Lower lobe of right lung (tissue), 2 donors: ENCODE measurements at places on chromosomes 3 and 15.

GRCh38 chr3:13966302-13966701 is 86.4 kb upstream of the WNT7A start:
- no peak for DNase-seq

DNA sequence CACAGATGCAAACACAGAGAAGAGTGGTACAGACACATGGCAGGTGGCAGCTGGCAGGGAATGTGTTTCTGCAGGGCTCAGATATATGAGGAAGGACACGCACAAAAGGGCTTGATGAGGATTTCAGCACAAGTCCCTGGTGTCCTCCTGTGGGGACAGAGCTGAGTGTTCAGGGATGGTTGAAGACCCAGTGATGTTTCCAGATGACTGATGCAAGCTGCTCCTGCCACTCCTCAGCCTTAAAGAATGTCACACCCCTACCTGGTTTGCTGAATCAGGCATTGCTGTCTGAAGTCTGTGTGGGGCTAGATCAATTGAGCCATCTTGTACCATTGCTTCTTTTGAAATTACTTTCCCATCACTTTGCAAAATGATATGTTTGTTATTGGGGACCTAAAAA is 40.2 kb downstream of the TNFAIP8L3 start:
- DNase-seq = no peak

GRCh38 chr15:43702701-43703424 is 9.2 kb downstream of the CKMT1A start:
- DNase-seq = no peak

GRCh38 chr3:182596676-182597410 is 196.5 kb upstream of the ATP11B start:
- DNase-seq = no peak

DNA sequence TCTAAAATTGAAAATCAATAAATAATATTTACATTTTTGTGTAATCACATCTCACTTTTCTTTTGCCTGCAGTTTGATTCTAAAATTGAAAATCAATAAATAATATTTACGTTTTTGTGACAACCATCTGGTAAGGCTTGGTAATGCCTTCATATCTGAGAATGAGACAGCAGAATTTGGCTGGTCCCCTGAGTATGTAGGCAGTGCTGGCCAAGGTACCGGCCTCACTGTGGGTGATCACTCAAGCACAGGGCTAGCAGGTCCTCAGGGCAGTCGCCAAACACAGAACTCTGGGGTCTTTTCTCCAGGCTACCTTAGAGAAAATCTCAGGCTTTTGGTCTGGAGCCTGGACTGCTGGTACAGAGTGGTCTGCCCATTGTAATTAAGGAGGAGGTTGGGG is 26.2 kb downstream of the RTP3 start:
- DNase-seq = no peak

DNA sequence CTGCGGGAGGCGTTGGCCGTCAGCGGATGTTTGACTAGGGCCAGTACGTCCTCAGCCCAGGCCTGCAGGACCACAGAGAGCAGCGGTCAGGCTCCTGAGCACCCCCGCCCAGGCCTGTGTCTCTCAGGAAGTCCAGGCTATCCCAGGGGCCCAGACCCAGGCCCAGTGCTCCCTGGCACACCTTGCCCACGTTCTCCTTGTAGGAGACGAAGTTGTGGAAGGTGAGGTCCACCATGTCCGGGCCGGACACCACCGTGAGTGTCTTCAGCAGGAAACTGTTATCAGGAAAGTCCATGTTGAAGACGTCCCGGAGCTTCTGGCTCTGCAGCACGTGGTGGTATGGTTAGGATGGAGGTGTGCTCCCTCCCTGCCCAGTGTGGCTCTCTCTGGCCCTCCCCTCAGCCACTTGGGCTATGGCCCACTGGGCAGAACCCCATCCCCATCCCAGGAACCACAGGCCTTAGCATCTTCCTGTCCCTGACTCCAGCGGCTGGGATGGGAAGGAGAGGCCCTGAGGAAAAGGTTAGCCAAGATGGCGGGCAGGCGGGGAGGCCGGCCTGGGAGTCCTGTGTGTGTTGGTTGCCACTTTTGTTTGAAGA is 5.3 kb downstream of the PLCB2 start:
- DNase-seq = no peak

DNA sequence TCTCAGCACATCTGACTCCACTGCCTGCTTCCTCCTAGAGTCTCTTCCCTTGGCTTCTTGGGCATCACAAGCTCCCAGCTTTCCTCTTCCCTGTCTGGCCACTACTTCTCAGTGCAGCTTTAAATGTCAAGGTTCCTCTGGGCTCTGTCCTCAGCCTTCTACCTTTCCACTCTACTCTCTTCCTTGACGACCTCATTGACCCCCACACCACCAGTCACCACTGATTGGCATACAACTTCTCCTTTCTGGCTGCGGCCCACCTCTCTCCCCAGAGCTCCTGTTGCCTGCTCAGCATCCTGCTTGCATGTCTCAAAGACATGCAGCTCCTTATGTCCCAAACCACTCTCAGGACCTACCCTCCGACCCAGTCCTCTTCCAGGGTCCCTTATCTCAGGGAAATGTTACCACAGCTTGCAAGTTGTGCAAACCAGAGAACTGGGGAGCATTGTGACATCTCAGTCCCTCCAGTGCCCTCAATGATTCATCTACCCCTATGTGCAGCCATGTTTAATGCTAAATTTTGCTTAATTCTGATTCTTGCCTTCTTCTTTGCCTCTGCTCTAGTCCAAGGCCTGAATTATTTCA is 49.9 kb downstream of the TRPM1 start:
- no peak for DNase-seq

DNA sequence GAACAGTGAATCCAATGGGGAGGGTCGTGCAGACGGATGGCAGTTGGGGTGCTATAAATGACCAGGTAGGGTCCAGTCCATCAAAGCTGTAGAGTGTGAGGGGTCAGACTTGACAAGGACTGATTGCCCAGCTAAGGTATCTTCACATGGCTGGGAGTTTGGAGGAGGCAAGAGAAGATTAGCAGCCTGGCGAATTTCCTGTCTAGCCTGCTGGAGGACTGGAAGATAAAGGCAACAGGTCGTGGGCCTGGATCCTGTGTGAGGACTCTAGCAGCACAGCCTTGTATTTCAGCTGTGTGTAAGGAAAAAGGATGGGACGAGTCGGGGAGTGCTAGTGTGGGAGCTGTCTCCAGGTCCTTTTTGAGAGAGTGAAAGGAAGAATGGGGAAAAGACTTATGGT is 17.6 kb downstream of the CCR5AS start:
- DNase-seq = no peak

GRCh38 chr3:170499562-170500156 is 81.0 kb downstream of the CLDN11 start:
- no peak for DNase-seq

- no peak for DNase-seq
These were observed 8.8 kb downstream of the CAMK1 start for GRCh38 chr3:9760779-9761505.

DNA sequence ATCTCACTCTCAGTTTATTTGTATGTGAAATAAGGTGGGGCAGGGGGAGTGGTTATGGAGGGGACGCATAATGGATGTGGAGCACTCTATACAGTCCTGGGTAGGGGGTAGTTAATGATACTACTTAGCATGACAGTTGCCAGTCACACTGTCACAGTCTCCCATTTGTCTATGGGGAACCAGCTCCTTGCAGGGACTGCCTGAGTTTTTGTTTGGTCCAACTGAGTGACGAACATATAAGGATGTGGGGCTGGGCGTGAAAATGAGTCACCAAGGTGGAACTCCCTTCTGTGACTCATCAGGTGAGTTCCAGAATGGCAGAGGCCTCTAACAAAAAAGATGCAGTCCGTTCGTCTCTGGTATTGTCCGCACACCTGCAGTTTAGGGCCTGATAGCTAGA is 235.3 kb upstream of the ST8SIA2 start:
- no peak for DNase-seq

GRCh38 chr15:72474912-72475628 is 940 bp downstream of the ARIH1 start:
- DNase-seq = peak; percentile 89

- no peak for DNase-seq
These were observed 47.2 kb upstream of the EIF1B start for GRCh38 chr3:40262331-40262730.

- DNase-seq = peak; percentile 38
These were observed 50.1 kb downstream of the TLE3 start for GRCh38 chr15:70047386-70048197.

DNA sequence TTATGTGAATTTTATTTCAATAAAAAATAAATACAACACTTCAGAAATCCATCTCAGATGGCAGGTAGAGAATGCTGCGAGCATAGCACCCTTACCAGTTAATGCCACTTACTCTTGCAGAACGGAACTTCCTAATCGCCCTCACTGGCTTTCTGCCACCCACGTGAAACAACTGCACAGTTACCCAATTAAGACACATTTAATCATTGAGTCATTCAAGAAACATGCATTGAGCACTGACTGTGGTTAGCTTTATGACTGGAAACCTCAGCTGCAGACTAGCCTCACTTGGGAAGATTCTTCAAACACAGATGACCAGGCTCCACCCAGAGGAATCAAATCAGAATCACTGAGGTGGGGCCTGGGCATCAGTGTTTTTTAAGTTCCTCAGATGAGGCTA is 5.6 kb upstream of the MFGE8 start:
- DNase-seq = no peak

- no peak for DNase-seq
These were observed 181.2 kb upstream of the EPHA3 start for GRCh38 chr3:88926221-88926620.

DNA sequence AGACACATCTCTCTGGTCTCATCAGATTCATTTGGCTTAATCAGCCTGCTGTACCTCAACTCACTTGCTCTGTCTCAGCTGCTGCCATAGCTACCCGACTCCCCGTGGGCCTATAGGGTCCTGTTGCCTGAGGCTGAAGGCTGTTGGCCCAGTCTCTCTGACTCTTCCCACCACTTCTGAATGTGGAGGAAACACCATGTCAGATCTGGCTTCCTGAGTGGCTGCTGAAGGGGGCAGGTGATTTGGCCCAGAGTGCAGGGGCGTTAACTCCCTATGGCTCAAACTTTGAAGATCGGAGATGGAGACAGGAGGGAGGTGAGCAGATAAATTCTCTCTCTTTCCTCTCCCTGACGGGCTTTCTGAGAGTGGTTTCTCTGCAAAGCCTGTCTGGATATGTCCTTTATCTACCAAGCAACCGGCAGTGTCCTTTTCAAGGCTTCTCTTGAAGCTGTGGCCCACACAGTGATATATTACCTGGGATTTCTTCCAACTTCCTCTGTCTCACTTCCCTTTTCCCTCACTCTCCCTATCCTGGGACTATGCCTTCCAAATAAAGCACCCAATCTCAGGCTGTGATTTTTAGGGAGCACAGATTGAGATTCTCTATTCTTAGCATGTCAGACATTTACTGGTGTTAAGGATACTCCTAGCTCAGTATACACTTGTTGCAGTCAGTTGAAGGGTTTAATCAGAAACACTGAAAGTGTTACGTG is 334.9 kb upstream of the TBC1D5 start:
- no peak for DNase-seq

- no peak for DNase-seq
These were observed 32.9 kb downstream of the ZBTB11 start for GRCh38 chr3:101643861-101644613.

DNA sequence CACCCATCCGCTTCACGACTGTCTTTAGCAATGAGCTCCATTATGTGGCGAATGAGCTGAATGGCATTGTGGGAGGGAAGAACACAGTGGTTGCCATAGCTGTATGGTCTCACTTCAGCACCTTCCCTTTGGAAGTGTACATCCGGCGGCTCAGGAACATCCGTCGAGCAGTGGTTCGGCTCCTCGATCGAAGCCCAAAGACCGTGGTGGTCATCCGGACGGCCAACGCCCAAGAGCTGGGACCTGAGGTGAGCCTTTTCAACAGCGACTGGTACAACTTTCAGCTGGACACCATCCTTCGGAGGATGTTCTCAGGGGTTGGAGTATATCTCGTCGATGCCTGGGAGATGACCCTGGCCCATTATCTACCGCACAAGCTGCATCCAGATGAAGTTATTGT is 27.8 kb upstream of the NFKBIZ start:
- no peak for DNase-seq

GRCh38 chr3:153976891-153977554 is 144.2 kb upstream of the ARHGEF26 start:
- no peak for DNase-seq

- no peak for DNase-seq
These were observed 24.1 kb upstream of the AKAP13 start for GRCh38 chr15:85356276-85356675.

DNA sequence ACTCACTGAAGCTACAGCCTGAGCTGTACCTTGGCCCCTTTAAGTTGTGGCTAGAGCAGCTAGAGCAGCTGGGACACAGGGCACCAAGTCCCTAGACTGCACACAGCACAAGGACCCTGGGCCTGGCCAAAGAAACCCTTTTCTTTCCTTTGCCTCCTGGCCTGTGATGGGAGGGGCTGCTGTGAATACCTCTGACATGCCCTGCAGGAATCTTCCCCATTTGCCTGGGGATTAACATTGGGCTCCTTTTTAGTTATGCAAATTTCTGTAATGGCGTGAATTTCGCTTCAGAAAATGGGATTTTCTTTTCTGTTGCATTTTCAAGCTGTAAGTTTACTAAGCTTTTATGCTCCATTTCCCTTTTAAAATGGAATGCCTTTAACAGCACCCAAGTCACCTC is 611.2 kb upstream of the ARPP21 start:
- no peak for DNase-seq

DNA sequence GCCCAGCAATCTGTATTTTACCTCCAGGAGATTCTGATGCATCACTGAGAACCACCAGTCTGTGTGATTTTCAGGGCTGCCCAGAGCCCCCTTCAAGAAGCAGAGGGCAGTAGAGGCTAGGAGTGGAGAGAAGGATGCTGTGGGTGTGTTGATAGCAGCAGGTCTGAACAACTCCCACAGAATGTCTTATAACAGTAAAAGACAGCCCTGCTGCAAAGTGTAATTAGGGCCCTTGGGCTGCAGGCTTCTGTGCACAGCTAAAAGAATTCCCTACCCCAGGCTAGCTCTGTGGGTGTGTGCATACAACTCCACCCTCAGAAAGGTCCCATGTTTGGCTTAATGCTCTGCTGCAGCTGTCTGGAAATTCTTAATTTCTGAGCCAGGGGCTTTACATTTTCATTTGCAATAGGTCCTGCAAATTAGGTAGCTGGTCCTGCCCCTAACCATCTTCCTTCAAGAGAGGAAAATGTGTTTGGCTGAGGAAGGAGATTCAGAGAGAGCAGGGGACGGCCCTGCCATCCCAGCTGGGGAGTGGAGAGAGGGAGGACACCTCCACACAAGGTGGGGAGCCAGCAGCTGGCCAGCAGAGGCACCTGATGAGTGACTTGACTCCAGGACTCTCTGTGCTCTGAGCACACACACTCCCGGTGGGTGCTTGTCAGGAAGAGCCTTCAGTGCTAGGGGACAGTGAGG is 43.2 kb upstream of the RAB6B start:
- no peak for DNase-seq

DNA sequence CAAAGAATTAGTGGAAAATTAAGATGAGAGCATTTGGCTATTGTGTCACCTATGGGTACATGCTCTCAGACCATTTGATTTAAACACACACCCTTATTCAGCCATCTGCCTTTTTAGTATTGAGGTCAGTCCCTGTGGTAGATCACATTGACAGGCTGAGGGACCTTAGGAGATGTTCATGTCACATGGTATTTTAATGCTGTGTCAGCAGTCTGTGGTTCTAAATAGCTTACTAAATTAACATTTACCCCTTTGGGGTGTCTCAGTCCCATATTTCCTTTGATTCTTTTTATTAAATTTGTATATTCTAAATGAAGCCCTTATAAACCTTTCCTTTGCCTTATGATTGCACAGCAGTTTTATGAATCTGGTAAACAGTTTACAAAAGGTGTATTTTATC is 2.3 kb downstream of the RBM5 start:
- no peak for DNase-seq
